ENCODE measurements at places on chromosomes 11 and 22.

GRCh38 chr11:79672786-79673185 is 232.0 kb upstream of the TENM4 start:
- no peak for DNase-seq

DNA sequence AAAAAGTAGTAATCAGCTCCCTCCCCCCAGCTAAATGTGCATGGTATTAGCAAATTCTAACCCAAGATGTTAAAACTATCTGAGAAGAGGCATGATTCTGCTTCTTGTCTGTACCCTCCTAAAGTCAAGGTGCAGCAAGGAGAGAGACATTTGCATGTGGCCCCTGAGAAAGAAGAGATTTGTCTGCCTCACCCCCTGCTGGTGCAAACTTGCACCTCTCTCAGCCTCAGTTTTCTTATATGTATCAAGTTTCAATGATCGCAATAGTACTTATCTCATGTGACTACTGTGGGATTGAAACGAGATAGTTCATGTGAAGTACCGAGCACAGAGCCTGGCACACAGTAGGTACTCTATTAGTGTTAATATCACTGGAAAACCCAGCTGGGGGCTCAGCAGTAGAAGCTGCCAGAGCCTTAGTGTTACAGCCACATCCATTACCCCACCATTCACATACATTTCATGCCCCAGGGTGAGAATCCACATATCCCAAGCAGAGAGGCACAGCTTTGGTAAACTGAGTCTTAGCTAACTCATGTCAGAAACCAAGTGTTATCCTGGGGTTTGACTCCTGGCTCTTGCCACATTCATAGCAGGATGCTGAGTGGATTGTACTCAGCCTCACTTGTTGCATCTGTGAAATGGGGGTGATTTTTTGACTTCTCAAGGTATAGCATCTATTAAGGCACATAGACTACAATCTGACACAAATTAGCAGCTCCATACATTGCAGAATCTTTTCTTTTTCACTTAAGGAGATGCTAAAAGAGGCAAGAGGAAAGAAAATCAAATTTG is 24.9 kb downstream of the CD44 start:
- DNase-seq: no peak

DNA sequence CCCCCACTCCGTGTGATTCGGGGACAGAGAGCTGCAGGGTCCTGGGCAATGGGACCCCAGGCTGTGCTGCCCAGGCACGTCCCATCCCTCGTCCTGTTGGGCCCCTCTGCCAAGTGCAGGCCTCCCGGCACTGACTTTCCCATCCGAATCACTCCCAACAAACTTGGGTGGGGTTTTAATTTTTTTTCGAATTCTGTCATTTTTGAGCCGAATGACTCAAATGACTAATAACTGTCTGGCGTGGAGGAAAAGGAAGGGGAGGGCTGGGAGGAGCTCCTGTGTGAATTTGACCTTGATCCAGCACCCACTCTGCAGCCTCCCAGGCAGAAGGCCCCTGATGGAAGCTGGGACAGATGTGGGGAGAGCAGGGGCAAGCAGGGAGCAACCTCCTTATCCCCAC is 1173.2 kb downstream of the BRD1 start:
- no peak for DNase-seq

DNA sequence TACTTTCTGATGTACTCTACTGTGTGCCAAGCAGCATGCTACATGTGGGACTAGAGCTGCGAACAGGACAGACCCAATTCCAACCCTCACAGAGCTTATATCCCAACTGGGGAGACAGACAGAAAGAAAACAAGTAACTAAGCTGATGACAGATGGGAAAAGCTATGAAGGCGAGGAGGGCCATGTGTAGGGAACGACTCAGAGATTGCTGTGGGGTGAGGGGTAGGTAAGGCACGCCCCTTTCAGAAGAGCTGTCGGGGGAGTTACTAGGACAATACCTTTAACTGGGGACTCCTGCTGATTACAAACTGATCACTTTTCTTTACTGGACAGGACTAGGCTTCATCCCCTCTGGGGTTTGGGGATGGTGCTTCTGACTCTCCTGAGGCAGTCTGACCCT is 48.9 kb downstream of the ST3GAL4 start:
- no peak for DNase-seq

DNA sequence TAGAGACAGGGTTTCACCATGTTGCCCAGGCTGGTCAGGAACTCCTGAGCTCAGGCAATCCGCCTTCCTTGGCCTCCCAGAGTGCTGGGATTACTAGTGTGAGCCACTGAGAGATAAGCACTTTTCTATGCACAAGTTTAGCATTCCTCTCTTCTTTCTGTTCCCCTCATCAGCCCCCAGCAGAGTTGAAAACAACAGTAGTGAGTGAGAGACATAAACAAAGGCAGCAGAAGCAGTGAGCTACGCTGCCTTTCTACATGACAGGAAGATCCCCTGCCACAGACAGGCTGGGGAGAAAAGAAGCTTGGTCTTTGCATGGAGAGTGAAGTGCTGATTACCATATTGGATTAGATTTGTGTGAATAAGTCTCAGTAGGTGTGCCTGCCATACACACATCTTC is 392.0 kb upstream of the KIRREL3 start:
- no peak for DNase-seq
